Myocyte (in vitro differentiated cells): ENCODE measurements at places on chromosomes 11 and 22.
A peak's percentile ranks its signal among the peaks of the same experiment; 100 is the strongest.

DNA sequence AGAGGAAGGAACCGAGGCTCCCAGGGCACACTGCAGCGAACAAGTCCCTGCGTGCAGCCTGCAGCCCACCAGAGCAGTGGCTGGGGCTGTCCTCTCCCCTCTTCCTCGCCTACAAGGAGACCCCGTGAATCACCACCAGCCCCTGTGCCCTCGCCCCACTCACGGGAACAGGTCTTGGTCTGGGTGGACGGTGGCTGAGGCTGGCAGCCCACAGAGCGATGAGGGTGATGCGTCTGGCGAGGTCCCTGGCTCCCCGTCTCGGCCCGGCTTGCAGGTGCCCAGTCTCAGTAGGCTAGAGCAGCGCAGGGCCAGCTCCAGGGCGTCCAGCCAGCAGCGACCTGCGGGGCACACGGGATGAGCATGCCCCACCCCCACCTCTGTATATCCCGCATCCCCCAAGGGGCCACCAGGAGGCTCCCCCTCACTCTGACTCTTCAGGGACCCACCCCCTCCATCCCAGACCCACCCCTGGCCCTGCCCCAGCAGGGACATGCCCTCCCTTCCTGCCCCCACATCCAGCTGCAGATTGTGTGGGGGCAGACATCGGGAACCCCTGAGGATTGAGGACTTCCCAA is 50.5 kb upstream of the CARS1 start:
- DNase-seq = no peak

- DNase-seq = no peak
Observed at GRCh38 chr11:117313091-117313490, 3.0 kb downstream of the BACE1 start.

- no peak for DNase-seq
Observed at GRCh38 chr11:1735271-1735670, 15.1 kb downstream of the IFITM10 start.

- DNase-seq = no peak
Observed at GRCh38 chr22:16964366-16964765, 43.7 kb downstream of the GAB4 start.

DNA sequence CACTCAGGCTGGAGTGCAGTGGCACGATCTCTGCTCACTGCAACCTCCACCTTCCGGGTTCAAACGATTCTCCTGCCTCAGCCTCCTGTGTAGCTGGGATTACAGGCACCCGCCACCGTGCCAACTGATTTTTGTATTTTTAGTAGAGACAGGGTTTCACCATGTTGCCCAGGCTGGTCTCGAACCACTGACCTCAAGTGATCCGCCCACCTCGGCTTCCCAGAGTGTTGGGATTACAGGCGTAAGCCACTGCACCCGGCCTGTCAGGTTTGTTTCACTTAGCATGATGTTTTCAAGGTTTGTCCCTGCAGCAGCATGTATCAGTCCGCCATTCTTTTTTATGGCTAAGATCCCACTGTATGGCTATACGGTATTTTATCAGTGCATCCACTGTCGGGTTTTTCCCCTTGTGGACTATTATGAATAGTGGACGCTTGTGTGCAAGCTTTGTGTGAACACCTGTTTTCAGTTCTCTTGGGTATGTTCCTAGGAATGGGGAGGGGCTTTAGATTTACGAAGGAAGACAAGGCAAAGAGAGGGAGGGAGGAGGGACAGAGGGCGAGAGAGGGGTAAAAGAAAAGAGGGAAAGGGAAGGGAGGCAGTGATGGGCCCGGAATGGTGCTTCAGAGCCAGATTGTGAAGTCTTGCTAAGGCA is 13.9 kb upstream of the CDC42EP2 start:
- peak; percentile 72 for DNase-seq

- DNase-seq = no peak
Observed at GRCh38 chr11:70732023-70732880, 333.9 kb downstream of the CTTN start.

- no peak for DNase-seq
Observed at GRCh38 chr11:117546431-117547194, 219.0 kb downstream of the CEP164 start.

GRCh38 chr11:43579171-43579918 is 101.2 kb upstream of the HSD17B12 start:
- DNase-seq = peak; percentile 30
